Activated CD4-positive, CD25-positive, alpha-beta regulatory T cell (primary cell): ENCODE measurements at places on chromosomes 7 and 10.

GRCh38 chr7:25429731-25430130 lies 201.4 kb upstream of the NPVF start:
- DNase-seq = no peak

GRCh38 chr7:142832417-142832816 lies 22.5 kb upstream of the EPHB6 start:
- no peak for DNase-seq

- DNase-seq = no peak
Observed at GRCh38 chr7:73577627-73578341, 595 bp downstream of the TBL2 start.

DNA sequence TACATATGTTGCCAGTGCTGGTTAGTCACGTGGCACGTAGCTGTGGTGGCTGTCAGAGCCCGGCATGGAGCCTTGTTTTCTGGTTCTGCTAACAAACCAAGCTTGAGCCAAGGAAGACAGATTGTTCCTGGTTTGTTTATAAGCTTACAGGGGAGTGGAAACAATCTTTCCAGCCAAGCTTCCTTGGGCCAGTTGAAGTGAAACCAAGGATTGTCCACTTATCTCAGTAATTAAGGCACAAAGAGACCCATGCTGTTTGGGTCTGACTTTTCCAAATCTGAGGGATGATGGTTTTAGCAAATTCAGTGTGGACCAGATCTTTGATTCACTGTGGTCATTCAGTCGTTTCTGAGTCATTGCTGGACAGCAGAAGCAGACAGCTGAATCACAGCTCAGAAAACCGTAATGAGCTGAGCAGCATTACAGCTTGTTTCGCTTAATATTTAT lies 297.3 kb upstream of the COBL start:
- no peak for DNase-seq

GRCh38 chr7:100413346-100413745 lies 15.2 kb downstream of the ZCWPW1 start:
- DNase-seq = no peak

GRCh38 chr7:27176962-27177794 lies 3.1 kb upstream of the HOXA10 start:
- no peak for DNase-seq

DNA sequence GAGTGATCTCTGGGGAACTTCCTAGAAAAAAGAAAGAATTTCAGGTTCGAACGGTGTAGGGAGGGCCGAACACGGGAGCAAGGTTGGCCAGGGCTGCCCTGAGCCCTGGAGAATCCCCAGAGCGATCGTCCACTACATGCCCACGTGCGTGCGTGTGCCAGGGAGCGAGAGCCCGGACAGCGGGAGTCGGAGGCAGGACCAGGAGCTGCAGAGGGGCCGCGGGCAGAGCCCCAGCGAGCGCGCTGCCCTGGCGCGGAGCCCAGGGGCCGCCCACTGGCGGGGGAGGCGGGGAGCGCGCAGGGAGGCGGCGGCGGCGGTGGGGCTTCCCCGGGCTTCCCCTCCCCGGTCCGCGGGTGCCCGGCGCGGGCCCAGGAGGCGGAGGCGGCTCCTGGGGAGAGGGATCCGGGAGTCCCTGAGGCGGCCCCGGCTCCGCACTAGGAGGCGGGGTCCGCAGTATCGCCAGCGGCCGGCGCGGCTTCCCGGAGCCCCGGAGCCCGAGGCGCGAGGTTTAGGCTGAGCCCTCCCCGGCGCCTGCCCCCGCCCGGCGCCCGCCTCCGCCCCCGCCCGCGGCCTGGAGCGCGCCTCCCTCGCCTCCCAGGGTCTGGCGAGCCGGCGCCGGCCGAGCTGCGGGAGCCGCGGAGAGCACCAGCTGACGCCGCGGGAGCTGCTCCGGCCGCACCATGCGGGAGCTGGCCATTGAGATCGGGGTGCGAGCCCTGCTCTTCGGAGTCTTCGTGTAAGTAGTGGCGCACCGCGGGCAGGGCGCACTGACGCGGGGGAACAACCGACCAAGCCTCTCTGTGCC lies at the start of gene PLPP4:
TSS of gene PLPP4 (plus strand) at position 602 of the 805 bp plus-strand sequence. CDS start at position 681, 79 bp downstream.
- no peak for DNase-seq

GRCh38 chr7:45525057-45525456 lies 49.1 kb upstream of the ADCY1 start:
- no peak for DNase-seq

GRCh38 chr7:82173400-82174021 lies 270.1 kb downstream of the CACNA2D1 start:
- no peak for DNase-seq

DNA sequence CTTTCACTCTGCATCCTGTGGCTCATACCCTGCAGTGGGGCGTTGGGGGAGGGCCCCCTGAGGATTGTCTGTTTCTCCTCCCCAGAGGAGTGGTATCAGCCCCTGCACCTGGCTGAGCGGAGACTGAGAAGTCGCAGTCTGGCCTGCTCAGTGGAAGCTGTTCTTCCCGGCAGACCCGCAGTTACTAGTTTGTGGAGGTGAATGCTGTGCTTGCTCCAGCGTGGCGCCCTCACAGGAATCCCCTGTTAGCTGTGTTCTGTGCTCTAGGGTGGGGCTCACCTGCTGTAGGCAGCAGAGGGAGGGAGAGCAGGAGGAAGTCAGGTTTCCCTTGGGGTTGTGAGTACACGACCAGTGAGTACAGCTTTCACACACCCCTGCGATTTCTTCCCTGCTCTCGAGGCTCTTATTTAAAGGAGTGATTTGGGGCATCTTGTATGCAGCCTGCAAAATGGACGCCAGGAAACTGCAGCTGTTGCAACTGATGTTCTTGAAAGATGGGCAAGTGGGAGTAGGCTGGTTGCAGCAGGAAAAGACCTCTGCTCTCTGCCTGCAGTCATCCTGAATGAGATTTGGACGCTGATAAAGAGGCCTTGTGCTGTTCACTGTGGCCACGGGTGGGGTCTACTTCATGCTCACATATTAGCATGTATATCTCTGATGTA lies 66.4 kb downstream of the HK1 start:
- DNase-seq = no peak

DNA sequence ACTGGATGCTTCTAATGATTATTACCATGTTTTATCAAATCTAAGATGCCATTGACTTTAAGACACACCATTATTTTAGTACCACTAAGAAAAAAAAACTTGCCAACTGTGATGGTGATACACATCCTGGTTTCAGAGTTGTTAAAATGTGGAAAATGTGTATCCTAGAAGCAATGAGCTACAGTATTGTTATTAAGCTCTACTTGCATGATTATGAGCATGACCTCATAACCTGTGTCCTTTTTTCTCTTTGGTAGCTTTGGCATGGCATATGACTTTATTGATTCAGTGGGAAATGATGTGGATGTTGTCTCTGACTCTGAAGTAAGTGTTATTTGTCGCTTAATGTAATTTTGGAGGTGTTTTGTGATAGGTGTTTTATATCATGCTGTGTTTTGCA lies 3.3 kb downstream of the EDRF1 start:
- DNase-seq = no peak

GRCh38 chr10:17651896-17652295 lies 7.9 kb downstream of the STAM start:
- no peak for DNase-seq

- no peak for DNase-seq
Observed at GRCh38 chr10:74453169-74453568, 302.1 kb downstream of the ADK start.

DNA sequence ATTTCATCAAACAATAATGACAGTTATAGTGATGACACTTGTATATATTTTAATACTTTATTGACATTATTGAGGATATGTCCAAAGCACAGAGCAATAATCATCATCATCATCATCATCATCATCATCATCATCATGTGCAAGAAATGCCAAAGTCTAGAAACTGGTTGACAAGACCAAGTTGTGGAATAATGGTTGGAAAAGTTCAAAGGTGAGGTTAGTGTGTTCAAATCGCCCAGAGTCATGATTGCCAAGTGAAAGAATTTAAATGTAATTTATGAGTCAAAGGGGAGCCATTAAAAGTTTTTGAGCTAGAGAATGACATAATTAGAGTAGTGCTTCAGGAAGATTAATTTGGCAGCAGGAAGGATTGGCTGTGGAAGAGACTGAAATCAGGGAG lies 852.4 kb downstream of the SORCS1 start:
- DNase-seq = no peak

DNA sequence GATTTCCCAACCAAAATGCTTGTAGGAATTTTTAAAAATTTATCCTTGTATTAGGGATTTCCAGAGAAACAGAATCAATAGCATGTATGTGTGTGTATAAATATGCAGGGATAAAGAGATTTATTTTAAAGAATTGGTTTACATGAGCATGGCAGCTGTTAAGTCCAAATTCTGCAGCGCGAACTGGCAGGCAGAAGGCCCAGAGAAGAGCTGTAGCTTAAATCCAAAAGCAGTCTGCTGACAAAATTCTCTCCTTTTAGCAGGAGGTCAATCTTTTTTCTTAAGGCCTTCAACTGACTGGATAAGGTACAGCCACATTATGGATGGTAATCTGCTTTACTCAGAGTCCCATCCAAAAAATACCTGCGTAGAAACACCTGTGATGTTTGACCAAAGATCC lies 42.0 kb downstream of the PRR15 start:
- no peak for DNase-seq

GRCh38 chr10:83849150-83849549 lies 290.2 kb upstream of the GHITM start:
- DNase-seq = no peak

GRCh38 chr10:67115972-67116371 lies 190.1 kb downstream of the LRRTM3 start:
- DNase-seq = no peak

DNA sequence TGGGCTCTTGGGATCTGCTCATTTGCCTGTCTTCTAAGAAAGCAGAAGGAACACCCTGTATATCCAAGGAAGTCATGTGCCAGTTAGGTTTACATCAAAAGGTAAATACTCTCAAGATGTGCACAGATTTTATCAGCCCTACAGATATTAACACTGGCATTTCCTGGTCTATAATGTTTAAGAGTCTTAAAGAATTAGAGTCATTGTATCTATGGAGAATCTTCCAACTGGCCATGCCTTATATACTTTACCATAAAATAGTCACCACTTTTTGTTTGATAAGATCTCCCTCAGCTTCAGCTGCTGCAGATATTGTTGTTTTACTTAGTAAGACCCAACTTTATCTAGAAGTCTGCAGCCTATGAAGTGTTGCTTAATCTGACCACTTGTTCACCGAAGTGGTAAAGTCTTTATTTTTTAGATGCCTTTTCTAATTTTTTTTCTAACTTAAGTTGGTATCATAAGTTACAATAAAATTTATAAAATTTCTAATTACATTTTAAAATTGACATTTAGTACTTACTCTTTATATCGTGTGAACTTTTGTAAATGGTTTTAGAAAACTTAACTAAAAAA lies 58.5 kb downstream of the CPED1 start:
- no peak for DNase-seq

DNA sequence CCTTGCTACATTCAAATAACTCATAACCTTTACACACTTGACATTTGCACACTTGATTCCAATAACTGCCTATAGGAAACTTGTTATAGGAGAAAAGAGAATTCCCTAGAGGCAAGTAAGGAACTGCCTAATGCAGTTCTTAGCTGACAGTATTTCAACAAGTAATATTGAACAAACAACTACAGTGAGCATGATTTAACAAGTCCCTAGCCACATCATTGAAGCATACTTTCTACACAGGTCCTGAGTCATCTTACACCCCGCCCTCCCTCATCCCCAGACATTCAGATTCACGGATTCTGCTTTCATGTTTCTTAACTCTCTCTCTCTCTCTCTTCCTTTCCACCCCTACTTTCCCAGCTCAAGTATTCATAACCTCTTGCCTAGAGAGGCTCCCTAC lies 153.5 kb downstream of the LSM5 start:
- DNase-seq = no peak

DNA sequence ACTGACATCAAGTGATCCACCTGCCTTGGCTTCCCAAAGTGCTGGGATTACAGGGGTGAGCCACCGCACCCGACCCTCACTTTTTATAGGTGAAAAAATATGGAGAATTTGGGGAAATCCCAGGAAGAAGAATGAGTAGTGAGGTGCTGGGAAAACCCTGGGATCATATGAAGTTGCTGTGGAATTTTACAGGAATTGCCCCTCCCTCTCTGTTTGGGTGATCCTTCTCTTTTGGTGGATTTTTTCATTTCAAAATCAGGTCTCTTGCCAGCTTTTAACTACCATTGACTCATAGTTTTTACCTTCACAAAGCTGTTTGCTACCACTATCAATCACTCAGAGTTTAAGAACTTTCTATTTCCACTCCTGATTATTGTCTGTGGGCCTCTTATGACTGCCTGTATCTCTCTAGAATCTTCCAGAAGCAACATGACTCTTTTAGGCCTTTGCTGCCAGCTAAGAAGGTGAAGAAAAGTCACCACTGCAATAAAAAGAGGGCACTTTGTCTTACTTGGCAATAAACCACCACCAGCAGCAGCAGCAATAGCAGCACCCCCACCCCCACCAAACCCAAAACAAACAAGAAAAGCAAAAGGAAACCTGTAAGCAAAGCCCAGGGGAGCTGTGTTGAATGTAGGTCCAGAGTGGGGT lies 4.0 kb upstream of the GIMAP8 start:
- DNase-seq = no peak

- no peak for DNase-seq
Observed at GRCh38 chr7:111261496-111261895, 170.6 kb downstream of the LRRN3 start.

DNA sequence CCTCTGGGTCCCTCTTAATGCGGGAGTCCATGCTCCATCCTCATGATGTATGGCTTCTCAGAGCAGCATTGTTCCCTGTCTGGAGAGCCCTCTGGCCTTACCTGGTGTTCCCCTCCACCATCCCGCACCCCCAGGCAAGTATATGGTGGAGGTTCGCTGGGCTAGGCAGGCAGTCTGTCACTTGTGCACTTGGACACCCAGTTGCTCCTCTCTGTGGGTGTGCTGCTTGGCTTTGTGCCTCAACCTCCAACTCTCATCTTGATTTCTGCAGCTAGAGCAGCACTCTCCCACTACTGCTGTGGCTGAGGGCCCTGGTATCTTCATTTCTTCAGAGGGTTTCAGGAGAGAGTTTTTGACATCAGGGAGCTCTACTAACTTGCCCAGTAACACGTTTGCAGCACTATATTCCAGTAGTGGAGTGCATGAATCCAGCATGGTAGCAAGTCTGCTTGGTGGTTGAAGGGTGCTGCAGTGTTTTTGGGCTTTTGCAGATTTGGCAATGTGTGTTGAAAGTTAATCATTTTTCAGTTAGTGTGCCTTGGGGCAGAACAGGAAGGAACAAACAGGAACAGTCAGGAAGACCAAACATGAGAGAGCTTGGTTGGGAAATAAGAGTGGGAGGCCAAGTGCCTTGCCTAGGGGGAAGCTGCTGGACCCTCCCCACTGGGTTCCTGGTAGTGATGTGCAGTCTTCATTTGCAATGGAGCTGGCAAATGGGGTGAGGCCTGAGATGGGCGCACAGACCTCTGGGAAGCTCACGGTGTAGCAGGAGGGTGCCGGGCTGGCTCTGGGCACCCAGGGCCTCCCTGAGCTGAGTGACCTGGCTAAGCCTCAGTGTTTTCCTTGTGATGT lies 37.4 kb downstream of the TSPAN14 start:
- DNase-seq = no peak
